ENCODE measurements at places on chromosomes 11 and 22.
A peak's percentile ranks its signal among the peaks of the same experiment; 100 is the strongest.

- no peak for DNase-seq
These were observed 1.8 kb downstream of the GAS2L1 start for GRCh38 chr22:29308148-29308790.

GRCh38 chr11:29243616-29244015 is 773.2 kb downstream of the KCNA4 start:
- DNase-seq, result no peak

DNA sequence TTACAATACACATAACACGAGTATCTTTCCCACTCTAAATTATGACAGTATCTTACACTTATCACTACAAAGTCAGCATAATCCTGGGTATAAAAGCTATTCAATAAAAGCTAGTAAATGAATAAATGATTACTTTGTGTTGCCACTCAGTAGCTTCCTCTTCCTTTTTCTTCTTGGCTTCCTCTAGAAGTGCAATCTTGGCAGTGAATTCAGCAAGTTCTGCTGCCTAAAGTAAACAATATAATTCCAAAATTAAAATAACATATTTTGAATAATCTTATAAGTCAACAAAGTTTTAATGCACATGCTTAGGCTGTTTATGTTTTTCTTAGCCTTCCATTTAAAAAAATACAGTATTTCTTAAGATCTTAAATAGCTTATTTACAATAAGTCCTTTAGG is 60.4 kb downstream of the RDX start:
- no peak for DNase-seq

GRCh38 chr11:121291896-121292494 is 576 bp upstream of the SC5D start:
- no peak for DNase-seq

DNA sequence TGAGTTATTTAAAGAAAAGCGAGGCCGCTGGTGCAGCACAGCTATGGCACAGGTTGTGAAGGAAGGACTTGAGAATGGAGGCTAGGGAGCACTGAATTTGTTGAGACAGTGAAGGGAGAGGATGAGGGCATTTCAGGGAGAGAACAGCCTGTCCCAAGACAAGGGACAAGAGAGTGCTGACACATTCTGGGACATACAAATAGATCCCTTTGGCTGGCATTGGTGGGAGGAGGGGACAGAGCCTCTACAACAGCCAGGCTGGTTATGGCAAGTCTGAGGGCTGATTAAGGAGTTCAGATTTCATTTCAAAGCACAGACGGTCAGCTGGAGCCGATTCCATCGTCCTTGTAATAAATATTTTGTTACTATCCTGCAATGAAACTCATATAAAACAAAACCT is 1.7 kb upstream of the SLC29A2 start:
- DNase-seq, result no peak

GRCh38 chr22:27885977-27886842 is 32.8 kb downstream of the PITPNB start:
- peak; percentile 62 for DNase-seq

DNA sequence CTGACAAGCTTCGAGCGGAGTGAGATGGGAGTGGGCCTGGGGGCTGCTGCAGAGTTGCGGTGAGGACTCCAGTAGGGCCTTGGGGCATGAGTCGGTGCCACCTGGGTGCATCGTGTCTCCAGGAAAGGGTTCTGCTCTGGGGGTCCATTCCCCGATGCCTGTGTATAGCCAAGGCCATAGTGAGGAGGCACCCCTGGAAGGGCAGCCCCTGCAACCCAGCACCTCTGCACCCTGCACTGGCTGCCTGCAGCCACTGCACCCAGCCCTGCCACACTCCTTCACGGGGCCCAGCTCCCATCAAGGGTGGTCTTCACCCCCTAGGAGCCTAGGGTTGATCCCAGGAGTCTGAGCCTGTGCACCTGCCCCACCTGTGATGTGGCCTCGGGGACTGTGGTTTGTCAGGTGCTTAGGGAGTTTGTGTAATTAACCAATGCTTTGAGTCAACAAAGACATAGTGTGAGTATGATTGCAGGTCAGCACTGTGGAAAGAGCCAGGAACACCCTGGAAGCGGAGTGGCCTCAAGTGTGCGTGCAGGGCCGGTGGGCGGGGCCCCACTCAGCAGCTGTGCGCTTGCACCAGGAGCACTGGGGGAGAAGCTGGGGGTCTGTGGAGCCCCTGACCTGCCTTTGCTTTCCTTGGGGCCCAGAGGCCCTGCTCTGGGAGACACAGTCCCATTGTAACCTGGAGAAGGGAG is 1299.3 kb downstream of the BRD1 start:
- DNase-seq, result no peak

- DNase-seq, result no peak
These were observed 75.7 kb downstream of the JRKL start for GRCh38 chr11:96465512-96465911.

- DNase-seq, result no peak
These were observed 516.6 kb downstream of the FAM181B start for GRCh38 chr11:82216927-82217570.

DNA sequence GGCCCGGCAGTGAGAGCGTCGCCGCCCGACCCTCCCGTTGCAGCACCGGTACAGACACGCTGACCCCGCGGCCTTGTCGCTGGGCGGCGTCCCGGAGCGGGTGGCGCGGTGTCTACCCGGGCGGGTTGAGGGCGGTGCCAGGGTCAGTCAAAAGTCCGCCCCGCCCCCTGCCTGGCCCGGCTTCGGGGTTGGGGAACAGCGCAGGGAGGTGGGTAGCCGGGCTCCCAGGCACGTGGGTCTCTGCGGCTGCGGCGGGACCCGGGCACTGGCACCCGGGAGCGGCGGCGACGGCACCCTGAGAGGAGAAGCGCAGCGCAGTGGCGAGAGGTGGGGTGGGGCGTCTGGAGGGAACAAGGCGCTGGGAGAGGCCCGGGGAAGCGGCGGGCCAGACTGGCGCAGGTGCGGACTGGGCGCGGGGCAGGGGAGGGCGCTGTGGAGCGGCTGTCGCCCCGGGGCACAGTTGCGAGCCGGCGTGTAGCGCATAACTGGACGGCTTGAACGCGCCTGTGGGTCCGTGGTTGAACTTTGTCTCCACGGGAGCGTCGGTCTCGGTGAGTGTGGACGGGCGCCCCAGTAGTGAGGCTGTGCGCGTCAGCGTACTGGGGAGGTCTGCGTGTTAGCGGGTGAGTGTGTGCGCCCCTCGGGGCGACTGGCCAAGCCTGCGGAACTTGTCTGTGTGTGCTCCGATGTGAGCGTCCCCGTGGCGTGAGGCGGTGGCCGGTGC is at the start of gene P2RY2:
P2RY2 (plus strand) TSS at position 176 of the 724 bp plus-strand sequence. CDS start 15,879 bp downstream, outside the sequence.
- DNase-seq, result no peak

DNA sequence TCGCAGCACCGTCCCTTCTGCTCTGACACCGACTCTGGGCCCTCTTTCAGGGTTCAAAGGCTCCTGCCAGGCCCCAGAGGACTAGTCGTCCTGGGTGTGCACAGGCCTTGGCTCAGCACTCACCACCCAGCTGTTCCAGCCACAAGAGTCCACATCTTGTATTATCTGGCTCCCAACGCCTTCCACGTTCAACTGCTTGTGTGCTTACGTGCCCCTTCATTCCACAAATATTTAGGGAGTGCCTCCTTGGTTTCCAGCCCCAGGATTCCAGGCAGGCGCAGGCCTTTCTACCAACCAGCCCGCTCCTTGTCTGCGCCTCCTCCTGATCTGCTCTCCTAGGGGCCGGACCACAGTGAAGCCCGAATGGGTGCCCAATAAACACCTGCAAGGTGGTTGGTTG is 70.9 kb downstream of the SCUBE1 start:
- DNase-seq, result no peak

- no peak for DNase-seq
These were observed 4.3 kb downstream of the SIAE start for GRCh38 chr11:124669193-124669592.

DNA sequence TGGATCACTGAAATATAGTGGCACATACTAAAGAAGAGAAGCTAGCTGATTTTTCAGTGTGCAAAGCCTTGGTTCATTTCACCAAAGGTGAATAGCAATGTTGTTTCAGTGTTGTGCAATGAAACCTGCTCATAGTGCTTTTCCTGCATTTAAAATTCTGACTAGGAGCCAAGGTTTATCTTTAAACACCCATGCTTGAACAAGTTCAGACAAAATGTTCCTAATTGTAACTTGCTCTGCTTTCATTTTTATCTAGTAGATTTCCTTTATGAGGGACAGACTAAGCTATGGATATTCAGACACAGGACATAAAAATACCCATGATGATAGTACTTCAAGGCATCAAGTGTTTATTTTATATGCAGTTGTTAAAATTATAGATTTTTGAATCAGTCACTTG is 47.7 kb downstream of the BBOX1 start:
- DNase-seq, result no peak

- DNase-seq, result no peak
These were observed 91.1 kb downstream of the STIM1 start for GRCh38 chr11:3946455-3947017.

DNA sequence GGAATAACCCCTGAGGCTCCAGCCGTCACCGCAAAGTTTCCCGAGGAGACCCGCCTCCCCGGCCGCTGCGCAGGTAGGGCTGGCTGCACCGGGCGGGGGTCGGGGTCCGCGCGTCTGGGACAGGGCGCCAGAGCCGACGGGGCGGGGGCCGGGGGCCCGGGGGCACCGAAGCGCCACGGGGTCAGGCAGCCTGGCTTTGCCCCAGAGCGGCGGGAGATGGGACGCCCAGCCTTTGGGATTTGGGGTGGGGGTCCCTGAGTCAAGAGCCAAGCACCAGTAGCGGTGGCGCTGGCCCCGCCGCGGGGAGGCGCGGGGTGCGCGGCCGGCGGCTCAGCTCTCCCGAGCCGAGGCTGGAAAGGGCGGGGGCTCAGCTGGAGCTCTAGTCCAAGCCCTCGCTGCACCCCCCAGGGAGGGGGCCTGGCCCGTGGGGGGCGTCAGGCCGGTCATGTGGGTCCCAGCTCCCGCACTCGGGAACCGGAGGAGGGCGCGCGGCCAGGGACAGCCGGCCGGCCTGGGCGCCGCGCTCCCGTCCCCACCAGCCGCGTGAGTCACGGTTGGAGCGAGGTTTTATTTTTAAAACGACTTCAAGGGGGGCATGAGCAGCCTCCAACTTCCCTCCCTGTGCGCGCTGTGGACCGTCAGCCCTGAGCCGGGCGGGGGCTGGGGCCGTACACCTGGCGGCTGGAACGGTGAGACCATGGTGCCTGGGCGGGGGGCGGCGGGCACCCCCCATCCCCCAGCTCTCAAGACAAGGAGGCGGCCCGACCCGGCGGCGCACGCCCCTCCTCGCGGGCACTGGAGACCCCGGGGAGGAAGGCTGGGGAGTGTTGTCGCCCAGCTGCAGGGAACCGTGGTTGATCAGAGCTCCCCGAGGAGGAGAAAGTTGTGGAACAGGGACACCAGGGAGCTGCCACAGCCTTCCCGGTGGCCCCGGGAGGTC is 626 bp downstream of the FLRT1 start:
- no peak for DNase-seq

GRCh38 chr11:109133159-109133558 is 288.8 kb upstream of the C11orf87 start:
- DNase-seq, result no peak

GRCh38 chr22:45254388-45254787 is 13.7 kb upstream of the KIAA0930 start:
- DNase-seq, result no peak

GRCh38 chr11:82754410-82754809 is 20.7 kb upstream of the FAM181B start:
- DNase-seq, result no peak

GRCh38 chr22:42548597-42549330 is 5.0 kb upstream of the SERHL2 start:
- no peak for DNase-seq

- no peak for DNase-seq
These were observed 115.8 kb upstream of the PITPNB start for GRCh38 chr22:28034760-28035401.

GRCh38 chr22:38733329-38733723 is 22.5 kb downstream of the SUN2 start:
- DNase-seq, result no peak

DNA sequence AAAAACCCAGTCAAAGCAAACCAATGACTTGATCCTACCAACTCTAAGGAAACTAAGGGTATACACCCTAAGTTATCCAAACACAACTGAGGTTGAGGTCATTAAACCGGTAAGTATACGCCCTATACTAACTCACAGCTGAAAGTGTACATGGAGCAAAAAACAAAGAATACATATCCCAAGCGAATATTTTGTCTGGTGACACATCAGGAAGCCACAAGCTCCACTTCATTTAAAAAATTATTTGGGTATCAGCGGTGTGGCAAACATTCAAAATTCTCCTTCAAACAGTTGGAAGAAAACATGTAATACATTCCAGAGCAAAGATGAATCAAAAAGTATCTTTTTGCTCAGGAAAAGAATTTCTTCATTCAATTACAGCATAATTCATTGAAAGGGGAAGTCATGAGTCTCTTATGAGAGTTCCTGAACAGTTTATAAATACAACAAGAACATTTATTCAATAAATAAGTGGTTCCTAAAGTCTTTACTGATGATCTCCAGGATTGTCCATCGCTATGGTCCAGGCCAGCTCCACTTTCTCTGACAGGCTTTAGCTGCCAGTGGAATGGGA is 4.5 kb upstream of the JAML start:
- no peak for DNase-seq

DNA sequence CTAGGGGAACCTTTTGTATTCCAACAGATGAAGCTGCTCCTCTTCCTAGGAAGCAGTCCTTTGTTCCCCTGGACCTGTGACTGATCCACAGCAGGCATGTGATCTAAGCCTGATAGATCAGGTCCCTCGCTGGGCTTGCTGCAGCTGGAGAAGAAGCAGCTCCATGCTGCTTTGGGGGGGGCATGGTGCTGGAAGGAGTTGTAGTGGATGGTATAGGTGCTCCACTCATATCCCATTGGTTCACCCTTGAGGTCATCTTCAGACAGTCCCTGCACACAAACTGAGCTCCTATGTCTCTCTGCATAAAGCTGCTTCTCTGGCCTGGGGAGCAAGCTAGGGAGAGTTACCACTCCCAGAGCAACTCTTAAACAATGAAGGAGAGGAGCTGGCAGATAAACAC is 9.5 kb upstream of the RIC3 start:
- DNase-seq, result no peak

- DNase-seq, result no peak
These were observed 85.2 kb upstream of the VPREB1 start for GRCh38 chr22:22159384-22159783.

DNA sequence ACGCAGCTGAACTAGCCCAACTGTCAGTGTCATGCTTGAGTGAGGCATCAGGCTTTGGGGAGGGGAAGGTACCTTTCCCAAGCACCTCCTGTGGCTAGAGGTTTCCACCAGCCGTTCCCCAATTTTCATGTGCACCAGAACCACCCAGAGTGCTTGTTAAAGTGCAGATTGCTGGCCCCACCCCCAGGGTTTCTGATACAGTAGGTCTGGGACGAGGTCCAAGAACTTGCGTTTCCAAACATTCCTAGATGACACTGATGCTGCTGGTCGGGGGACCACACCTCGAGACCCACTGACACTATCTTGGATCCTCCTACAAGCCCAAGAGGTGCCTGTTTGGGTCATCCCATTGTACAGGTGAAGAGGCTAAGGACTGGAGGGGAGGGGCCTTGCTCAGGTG is 59.8 kb downstream of the PDE2A start:
- no peak for DNase-seq

Measured in fibroblast of skin of left biceps (primary cell).